GM13977 (cell line): ENCODE measurements at places on chromosomes 6 and 20.
A peak's percentile ranks its signal among the peaks of the same experiment; 100 is the strongest.

- no peak for DNase-seq
Observed at GRCh38 chr6:33746036-33746600, 587 bp downstream of the IP6K3 start.

GRCh38 chr6:11875325-11876109, 96.9 kb upstream of the ADTRP start:
- no peak for DNase-seq

- no peak for DNase-seq
Observed at GRCh38 chr20:36576081-36576445, 2.7 kb downstream of the TGIF2 start.

DNA sequence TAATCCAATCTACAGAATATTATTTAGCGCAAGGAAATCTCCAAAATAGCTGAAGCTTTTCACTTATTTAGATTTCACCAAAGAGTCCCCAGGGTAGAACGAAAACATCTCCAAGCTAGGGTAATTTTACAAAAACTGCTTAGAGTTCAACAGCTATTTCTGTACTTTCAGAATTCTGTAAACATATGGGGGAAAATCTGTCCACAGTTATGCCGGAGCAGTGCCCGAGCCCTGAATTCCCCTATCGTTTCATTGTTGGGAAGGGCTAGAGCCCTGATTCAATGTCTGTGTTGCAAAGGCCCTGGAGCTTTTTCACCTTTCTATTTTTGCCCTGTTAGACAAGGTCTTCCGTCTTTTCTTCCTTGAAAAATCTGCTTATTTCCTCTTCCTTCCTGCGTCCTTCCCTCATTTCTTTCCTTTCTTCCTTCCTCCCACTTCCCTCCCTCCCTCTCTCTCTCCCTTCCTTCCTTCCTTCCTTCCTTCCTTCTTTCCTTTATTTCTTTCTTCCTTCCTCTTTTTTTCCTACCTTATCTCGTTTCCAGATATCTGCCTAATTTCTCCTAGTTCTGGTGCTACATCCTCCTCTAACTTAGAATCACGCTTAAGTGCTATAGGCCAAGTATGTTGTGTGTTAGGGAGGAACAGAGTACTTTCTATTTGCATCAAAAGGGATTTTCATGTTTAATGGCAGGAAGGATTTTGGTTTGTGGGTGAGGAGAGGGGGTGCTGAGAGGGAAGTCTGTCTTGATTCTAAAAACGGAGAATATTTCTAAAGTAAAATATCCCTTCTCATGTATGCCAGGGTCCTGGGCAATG, 122.5 kb upstream of the BMP2 start:
- no peak for DNase-seq

DNA sequence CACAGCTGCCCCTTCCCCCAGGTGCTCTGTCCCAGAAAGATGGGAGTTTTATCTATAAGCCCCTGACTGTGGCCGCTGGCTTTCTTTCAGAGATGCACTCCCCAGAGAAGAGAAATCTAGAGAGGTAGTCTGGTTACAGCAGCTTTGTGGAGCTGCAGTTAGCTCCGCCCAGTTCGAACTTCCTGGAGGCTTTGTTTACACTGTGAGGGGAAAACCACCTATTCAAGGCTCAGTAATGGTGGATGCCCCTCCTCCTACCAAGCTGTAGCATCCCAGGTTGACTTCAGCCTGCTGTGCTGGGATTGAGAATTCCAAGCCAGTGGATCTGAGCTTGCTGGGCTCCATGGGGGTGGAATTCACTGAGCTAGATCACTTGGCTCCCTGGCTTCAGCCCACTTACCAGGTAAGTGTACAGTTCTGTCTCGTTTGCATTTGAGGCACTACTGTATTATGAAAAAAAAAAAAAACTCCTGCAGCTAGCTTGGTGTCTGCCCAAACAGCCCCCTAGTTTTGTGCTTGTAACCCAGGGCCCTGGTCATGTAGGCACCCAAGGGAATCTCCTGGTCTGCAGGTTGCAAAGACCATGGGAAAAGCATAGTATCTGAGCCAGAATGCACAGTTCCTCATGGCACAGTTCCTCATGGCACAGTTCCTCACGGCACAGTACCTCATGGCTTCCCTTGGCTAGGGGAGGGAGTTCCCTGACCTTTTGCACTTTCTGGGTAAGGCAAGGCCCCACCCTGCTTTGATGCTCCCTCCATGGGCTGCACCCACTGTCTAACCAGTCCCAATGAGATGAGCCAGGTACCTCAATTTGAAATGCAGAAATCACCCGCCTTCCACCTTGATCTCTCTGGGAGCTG, 275.0 kb downstream of the CENPW start:
- DNase-seq = no peak

- no peak for DNase-seq
Observed at GRCh38 chr6:136058852-136059251, 191.3 kb downstream of the MTFR2 start.

GRCh38 chr6:71902261-71902660, 15.9 kb downstream of the RIMS1 start:
- no peak for DNase-seq

- DNase-seq = no peak
Observed at GRCh38 chr6:84842525-84843166, 78.2 kb upstream of the TBX18 start.

DNA sequence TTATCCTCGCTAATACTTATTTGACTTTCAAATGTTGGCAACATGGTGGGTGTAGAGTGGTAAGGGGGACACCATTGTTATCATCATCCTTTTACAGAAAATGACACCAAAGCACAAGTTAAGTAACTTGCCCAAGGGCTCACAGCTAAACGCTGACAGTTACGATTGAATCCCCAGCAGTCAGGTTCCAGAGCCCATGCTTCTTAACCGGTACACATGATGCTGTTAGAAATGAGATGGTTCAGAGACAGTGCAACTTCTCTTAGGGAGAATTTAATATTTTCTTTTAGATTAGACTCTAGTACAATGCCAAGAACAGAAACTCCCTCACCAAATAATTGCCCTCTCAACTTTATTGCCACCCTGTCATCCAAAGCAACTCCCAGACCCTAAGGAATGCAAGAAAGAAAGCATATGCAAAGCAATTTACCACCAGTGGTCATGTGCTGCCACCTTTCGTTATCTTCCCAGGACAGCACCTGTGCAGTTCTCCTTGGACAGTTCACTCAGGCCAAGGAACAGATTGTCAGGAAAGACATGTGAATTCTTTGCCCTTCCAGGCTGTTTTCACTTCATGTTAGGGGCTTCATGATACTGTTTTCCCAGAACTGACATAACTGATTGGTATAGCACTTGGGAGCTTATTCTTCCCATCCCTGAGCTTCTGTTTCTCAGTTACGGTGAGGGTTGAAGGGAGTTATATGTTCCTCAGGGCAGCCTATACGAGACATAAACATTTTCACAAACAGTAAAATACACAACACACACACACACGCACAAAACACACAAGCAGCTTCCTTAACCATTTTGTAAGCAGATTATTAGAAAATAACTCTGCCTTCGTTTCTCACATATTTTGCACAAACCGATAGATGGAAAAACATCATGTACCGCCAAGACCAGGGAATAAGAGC, 5.1 kb downstream of the HLA-DMA start:
- no peak for DNase-seq

DNA sequence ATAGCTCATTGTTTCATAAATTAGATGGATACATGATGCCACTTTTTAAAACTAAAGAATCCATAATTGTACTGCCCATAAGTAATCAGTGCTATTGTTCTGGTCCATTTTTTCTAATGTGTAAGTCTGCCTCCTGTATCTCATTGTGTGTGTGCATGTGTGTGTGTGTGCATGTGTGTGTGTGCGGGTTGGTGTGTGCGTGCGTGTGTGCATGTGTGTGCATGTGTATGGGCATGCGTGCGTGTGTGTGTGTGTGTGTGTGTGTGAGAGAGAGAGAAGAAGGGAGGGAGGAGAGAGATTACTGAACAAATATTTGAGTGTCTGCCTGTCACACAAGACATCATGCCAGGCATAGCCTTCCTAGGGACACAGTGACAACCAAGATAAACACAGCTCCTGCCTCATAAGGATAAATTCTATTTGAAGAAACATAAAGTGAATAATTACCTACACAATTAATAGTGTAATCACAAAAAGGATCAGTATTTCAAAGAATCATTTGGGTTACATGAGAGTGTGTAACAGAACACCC, 33.2 kb upstream of the RPS6KA2 start:
- DNase-seq = no peak

GRCh38 chr6:64803470-64804166, 903.4 kb downstream of the EYS start:
- DNase-seq = no peak

DNA sequence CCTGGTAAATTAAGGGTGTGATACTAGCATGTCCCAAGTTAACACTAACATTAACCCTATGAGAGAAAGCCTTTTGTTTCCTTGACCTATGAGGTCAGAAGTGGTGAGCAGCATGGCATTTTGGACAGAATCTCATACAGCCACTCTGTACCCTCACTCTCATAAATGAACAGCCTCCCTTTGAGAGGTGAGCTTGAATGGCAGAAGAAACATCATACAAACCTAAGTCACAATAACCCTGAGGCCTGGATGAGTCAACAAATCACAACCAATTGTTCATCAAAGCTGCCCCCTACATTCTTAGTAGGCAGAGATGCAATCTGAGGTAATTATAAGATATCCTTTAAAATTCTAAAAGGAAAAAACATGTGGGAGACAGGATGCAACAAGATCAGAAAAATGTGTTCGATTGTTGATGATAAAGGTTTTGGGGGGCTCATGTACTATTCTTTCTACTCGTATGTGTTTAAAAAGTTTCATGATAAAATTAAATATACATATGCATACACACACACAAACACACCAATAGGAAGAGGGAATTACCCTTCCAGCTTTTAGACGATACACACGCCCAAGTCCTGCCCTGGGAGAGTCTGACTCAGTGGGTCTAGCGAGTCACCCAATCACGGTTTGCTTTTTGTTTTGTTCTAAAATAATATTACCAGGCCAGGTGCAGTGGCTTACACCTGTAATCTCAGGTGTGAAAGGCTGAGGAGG, 117.3 kb downstream of the ARHGAP18 start:
- no peak for DNase-seq

GRCh38 chr6:116542426-116542825, 3.1 kb downstream of the TRAPPC3L start:
- DNase-seq = no peak

- no peak for DNase-seq
Observed at GRCh38 chr6:134517145-134517658, 199.3 kb upstream of the SGK1 start.

DNA sequence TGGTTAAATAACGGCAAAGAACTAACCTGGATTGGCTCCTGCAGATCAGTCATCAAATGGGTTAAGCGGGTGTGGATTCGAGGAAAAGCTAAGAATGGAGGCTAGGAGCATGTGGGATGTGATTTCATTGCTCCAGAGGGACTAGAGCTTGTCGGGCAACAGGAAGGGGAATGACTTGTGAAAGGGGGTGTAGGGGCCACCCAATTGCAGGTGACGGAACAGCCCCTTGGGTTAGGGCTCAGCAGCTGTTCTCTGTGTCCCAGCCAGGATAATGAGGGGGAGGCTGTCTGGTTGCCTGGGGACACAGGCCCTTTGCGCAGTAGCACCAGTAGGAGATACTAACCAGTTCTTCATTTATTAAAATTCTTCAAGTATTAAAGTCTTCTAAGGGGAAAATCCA, 25.0 kb upstream of the MRPS18A start:
- DNase-seq = no peak

- no peak for DNase-seq
Observed at GRCh38 chr6:125943528-125944433, 12.8 kb upstream of the HINT3 start.

DNA sequence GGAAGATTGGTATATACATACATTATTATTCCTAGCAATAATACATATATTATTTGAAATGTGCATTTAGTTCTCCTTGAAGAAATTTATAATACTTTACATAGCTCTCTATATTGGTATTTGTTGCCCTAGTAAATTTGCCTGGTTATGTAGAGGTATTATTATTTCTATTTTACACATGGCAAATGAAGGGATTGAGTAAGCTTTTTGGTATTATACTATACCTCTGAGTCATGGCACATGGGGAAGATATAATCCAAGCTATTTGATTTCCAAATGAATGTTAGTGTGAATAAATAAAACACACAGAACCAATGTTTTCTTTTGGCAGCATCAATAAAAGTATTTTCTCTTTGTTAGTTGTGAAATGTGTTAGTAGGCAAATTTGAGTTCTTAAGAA, 409.6 kb upstream of the SLC35B3 start:
- DNase-seq = no peak

GRCh38 chr20:60837173-60837770, 414.8 kb upstream of the CDH4 start:
- DNase-seq = no peak

- DNase-seq = no peak
Observed at GRCh38 chr6:15496345-15497131, 166.3 kb downstream of the DTNBP1 start.

DNA sequence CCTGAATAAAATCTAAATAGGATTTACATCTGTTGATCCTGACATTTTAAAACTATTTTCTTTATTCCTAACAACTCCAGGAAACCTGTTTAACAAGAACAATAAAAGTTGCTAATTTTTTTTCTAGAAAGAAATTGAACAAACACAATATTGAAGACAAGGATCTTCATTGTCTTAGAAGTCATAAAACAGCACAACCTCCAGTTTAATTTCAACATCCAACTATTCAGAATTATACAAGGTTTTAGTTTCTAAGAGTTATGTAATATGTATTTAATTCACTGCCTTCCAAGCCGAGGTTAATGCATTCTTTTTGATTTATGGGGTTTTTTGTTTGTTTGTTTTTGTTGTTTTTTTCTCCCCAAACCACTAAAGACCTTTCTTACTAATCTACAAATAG, 7.2 kb downstream of the BMP5 start:
- DNase-seq = no peak

- no peak for DNase-seq
Observed at GRCh38 chr20:9128568-9128967, 59.7 kb downstream of the PLCB4 start.

- DNase-seq = peak; percentile 99
Observed at GRCh38 chr6:33454009-33454946, at the start of gene ZBTB9. TSS of gene ZBTB9 (plus strand) at chr6:33454576. CDS start at chr6:33455101, 525 bp downstream.

DNA sequence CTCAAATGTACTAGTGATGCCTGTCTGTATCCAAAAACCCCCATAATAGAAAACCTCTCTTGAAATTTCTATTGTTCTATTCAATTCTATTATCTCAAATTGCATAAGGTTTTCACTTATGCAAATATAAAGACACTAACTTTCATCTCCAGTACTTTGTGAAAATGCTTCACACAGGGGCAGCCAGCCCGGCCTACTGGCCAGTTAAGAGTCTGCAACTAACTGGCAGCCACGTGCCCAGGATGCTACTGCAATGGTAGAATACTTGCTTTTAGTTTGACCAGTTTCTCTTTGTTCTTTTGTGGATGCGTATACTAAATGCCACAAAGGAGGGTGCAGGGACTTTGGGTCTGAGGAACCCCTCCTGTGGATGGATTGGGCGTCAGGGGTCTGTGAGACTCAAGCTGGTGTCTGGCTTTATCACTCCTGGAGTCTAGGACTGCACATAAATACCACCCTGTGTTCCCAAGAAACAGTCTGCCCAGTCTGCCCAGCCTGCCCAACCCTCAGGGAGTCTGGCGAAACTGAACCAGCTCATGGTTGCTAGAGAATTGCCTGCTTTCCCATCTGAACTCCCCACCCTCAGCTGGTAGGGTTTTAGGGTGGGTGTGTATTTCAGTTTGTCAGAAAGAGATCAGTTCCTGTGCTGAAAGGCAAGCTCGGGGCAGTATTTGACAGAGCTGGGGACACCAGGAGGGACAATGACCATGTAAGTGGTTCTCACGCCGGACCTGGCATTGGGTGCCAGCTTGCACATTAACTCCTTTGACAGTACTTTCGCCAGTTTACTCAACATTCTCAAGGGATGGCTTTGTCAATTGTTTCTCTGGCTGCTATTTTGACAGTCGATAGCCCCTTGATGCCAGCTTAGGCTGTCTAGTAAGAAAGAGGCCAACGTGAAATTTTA, 558.2 kb upstream of the JAG1 start:
- no peak for DNase-seq

- no peak for DNase-seq
Observed at GRCh38 chr6:119360262-119360915, 10.8 kb upstream of the MAN1A1 start.
